ENCODE measurements at places on chromosomes 7 and 10.

DNA sequence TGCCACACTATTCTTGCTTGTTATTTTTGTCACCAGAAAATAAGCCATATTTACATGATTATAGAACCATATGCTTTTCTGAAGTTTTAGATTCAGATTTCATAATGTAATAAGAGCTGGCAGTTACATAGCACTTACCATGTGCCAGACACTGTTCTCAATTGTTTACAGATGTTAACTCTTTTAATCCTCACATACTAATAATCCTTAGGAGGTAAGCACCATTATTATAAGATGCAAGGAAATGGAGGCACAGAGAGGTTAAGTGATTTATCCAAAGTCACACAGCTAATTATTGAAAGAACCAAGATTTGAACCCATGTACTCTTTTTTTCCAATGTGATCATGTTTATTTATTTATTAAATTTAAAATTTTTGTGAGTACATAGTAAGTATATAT, 57.2 kb downstream of the CREB5 start:
- DNase-seq, result no peak

DNA sequence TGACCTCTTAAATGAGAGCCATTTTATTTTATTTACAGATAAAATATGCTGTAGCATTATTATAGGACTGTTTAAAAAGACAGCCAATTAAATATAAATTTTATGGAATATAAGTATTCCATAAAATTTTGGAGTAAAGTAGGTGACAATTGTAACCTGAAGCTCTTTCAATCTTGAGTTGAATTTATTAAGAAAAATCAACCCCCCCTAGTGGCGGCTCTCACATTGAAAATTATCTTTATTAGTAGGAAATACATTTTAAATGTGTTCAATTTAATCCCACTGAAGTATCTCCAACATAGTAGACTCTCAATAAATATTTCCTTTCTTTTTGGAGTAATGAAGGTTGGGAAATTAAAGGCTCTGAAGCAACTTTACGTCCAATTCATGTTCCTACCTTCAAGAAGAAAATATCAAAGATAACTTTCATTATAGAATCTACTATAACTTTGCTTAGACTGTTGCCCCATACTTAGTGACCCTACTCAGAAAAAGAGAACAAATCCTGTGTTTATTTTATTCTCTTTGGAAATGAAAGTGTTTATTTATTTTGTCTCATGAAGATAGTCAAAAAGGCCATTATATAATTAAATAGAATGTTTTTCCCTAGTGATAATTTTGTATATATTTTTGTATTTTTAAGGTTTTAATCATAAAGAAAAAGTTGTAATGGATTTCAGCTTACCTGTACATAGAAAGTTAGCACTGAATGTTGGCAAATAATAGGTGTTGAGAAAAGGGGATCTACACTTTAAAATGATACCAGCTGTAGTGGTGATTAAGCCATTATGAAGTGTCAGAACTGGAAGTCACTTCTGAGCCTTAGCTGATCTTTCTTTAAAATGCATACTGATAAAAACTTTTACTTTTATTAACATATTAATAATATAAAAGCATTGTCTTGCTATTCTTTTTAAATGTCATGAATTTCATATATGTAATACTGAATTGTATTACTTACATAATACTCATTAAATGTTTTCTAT, 3.3 kb downstream of the AHR start:
- no peak for DNase-seq

DNA sequence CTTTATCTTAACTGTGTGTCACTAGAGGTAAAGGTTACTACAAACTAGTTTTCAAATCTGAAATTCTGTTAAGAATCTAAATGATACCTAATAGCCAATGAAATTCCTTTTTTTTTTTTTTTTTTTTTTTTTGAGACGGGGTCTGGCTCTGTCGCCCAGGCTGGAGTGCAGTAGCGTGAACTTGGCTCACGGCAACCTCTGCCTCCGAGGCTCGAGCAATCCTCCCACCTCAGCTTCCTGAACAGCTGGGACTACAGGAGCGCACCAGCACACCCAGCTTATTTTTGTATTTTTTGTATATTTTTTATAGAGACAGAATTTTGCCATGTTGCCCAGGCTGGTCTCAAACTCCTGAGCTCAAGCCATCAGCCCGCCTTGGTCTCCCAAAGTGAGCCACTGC, 160.3 kb upstream of the NEBL start:
- no peak for DNase-seq

DNA sequence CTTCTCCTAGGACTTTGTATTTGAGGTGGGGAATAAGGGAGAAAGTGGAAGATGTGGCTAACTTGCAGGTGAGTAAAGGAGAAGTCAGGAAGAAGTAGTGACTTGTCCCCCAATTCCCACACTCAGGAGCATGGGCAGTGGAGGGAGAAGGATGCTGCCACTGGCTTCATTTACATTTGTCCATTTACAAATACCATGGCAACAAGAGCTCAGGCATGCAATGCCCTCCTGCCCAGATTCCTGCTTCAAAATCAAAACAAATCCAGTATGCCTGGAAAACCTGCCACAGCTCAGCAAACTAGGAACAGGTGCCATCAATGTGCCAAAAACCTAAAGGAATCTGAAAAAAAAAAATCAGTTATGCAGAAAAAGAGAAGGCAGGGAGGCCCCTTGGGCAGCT, 139.9 kb downstream of the KCNMA1 start:
- DNase-seq, result no peak

GRCh38 chr10:3451516-3452172, 279.1 kb upstream of the PITRM1 start:
- DNase-seq, result no peak

- DNase-seq, result no peak
Observed at GRCh38 chr10:76080451-76080850, 649.0 kb downstream of the LRMDA start.

GRCh38 chr7:143381427-143382125, 431 bp downstream of the ZYX start:
- peak; percentile 46 for DNase-seq

DNA sequence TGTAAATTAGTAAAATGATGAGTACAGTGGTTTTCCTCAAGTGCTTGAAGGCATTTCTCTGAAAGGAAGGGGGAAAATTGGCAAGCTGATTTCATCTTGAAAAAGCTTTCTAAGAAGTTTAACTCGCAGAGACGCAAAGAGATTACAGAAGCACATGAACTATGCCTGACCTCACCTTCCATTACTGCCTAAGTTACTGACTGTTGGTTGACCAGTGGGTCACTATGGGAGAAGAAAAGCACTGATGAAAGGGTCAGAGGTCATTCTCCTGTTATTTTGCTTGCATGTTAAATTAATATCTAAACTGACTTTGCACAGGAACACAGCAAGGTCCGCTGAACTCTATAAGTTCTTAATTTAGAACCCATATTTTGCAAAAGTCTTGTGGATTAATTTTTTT, 225.6 kb downstream of the ARL4A start:
- DNase-seq, result no peak

GRCh38 chr10:125772864-125773180, 2.8 kb downstream of the MMP21 start:
- DNase-seq, result no peak

DNA sequence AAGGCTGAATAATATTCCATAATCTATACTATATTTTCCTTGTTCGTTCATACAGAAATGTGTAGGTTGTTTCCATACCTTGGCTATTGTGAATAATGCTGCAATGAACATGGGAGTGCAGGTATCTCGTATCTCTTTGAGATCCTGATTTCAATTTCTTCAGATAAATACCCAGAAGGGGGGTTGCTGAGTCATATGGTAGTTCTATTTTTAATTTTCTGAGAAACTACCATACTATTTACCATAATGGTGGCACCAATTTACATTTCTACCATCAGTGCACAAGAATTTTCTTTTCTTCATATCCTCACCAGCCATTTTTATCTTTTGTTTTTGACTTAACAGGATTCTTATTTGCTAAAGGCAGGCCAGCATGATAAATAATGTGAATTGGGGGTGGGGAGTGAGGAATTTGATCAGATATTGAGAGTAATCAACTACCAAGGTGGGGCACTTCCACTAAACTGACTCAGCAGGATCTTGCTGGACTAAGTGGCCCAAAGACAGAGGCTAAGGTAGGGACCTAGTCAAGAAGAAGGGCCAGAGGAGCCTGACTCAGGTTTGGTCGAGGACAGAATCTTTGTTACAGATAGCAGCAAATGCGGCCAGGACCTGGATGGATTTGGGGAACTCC, 21.5 kb upstream of the CCSER2 start:
- DNase-seq, result no peak

DNA sequence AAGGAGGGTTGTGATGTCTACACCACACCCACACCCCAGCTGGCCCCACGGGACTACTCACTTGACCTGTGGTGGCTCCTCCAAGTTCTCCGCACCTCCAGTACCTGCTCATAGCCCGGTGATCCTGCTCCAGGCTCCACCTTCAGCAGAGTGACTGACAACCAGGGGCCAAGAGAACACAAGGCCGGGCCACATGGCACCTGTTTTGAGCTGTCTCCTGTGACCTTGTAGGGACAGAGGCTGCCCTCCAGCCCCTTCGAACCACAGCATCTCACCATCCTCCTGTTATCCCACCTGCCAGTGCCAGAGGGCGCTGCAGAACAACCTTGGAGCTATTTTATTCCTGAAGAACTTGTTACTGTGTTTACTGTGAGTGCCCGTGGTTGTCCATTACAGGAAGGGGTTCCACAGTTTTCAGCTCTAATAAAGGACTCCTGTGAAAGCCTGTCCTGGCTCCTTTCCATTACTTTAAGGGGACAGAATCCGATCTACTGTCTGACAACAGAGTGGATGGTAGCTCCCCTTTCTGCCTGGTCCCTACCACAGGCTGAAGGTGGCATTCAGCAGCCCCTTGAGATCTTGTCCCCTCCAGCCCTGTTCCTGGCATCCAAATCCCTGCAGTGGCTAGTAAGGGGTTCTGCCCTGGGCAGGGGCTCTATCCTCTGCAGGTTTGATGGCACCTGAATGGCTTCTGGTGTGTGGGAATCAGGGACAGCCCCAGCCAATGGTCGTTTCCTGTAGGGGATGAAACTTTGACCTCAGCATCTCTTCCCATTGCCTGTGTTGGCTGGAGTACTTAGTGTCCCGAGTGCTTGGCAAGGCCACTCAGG, 50.8 kb downstream of the C10orf120 start:
- peak; percentile 86 for DNase-seq

DNA sequence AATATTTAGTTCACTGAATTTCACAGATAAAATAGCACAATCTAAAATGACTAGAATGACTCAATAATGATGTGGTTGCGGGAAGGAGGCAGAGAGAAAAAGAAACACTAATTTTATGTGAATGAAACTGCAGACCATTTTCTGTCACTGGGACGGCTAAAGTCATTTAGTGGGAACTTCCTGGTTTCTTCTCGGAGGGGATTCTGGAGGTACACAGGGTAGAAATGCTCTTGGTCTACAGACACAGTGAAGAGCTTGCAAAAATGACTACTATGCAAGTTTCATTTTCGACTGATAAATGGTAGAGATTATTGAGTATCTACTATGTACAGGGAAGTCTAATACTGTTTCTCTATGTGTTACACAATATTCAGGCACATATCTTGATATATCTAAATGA, 63.5 kb upstream of the LRRN3 start:
- DNase-seq, result no peak

DNA sequence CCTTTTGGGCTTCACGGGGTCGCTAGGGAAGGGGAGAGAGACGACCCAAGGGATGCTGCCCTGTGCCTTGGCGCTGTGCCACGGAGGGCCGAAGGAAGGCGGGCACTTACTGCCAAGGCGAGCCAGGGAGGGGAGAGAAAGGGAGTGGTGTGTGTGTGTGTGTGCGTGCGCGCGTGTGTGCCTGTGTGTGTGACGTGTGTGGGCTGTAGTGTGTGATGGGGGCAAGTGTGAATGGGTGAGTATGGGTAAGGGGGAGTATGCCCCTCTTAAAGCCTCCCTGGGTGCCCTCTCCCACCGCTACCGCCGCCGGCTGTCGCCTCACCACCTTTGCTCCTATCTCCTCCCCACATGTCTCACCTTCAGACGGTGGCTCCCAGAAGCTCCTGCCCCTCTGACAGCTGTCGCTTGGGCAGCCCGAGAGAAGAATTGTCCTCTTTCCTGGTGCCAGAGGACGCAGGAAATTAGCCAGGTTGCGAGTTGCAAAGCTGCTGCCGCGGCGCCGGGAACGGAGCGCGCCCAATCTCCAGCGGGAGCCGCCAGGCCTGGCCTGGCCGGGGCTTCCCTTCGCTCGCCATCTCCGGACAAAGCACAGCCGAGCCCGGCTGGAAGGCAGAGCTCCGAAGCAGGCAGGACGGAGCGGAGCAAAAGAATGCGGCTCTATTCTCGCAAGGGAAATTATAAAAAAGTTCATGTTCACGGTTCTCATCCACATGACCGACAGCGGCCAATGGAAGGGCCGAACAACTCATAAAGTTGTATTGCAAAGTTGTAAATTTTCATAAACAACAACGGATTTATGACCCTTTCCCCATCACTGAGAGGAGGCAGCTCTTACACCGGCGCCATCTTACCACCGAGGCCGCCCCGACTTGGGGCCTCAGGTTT, at the start of gene HOXA3:
HOXA3 (minus strand) TSS at position 653 of the 885 bp plus-strand sequence. CDS start 41,943 bp downstream, outside the sequence.
- DNase-seq, result peak; percentile 65

DNA sequence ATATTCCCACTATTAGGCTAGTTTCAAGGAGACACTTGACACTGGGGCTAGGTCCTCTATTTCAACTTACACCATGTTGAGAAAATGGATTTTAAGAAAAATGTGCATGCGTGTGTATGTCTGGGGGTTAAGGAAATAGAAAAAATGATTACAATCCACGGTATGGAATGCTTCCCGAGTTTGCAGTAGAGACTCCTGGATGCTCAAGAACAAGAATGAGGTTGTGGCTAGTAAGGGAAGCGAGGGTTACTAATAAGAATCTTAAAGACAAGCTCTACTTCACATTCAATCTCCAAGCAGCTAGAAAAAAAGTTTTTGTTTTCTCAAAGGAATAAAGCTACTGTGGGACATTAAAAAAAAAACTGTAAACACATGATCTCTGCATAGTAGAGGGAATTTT, 54.7 kb downstream of the ANK3 start:
- no peak for DNase-seq

DNA sequence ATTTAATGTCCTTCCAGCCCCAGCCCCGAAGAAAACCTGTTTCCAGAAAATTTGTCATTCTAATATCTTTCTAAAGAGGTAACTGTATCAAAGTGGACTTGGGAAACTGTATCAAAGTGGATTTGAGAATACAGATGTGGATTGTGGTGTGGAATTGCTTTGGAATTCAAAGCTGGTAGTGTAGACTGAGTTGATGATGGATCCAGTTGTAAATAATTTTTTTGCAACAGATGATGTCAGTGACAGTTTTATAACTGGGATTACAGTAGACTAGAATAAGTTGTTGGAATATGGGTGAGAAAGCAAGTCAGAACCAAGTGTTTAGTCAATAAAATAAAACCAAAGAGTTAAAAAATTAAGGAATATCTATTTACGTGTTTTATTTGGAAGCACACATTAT, 202.1 kb downstream of the LRMDA start:
- no peak for DNase-seq

GRCh38 chr10:72802763-72803505, 90.6 kb upstream of the OIT3 start:
- no peak for DNase-seq

- peak; percentile 35 for DNase-seq
Observed at GRCh38 chr7:142889816-142890215, 4.3 kb upstream of the TRPV6 start.

GRCh38 chr7:128255271-128255670, 14.2 kb downstream of the LEP start:
- DNase-seq, result no peak

Data from islet precursor cell (in vitro differentiated cells).